Fibroblast of skin of right biceps (primary cell): ENCODE measurements at places on chromosomes 1 and 21.

GRCh38 chr1:51265618-51266017, 29.5 kb downstream of the RNF11 start:
- DNase-seq, result no peak

GRCh38 chr1:6805004-6805416, 19.8 kb downstream of the CAMTA1 start:
- DNase-seq, result no peak

- DNase-seq, result peak; percentile 97
These were observed 147.8 kb downstream of the TOMM20 start for GRCh38 chr1:234980645-234981396.

GRCh38 chr1:204683284-204684205, 2.0 kb downstream of the LRRN2 start:
- DNase-seq, result no peak

GRCh38 chr21:28336314-28336713, 656.4 kb downstream of the LTN1 start:
- DNase-seq, result peak; percentile 92

DNA sequence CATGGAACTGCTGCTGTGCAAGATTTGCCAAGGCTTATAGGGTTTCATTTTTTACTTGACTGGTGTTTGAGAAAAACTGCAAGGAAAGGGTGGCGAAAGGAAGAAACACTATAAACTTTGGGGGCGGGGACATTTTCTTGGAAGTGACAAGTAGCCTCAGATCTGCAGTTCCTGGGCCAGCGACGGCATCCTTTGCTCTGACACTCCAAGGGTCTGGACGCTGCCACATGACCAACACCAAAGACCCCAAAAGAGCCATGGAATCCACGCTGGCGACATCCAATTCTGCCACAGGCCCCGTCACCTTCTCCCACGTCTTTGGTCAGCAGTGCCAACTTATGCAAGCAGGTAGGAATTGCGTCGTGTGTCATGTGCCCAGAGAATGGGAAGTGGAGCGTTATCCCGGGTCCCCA, 193.4 kb downstream of the PRDM2 start:
- no peak for DNase-seq

DNA sequence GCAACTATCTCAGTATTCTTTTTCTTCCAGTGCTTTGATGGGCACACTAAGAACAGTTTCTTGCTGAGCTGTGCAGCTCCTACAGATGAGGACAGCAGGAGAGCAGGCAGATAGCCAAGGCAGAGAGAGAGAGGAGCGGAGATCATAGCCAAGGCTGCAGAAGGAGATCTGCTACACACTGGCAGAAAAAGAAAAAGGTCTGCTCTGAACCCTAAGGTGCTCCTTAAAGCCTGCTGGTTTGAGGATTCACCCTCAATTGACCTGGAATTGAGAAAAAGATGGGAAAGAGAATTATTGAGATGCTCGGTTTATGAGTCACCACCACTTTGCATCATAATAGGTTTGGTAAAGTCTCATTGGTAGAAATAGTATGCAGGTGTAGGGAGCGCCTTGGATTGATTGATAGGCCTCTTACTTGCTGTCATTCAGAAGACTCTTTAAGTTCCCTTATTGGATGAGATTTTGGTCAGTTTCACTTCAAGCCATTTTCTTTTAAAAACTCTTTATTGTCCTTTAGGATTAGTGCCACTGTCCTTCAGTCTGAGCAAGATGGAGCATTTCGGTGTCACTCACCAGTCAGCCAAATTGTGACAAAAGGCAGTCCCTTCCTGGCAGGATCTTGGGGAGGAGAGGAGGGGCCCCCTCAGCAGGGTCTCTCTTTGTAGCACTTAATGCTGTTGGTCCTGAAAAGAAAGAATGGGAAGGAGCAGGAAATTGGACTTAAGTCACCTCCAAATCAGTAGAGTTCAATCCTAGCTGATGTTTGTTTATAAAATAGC, 685.0 kb downstream of the ADGRL2 start:
- DNase-seq, result peak; percentile 35

GRCh38 chr1:204703268-204703664, 17.7 kb upstream of the LRRN2 start:
- no peak for DNase-seq

GRCh38 chr1:40311692-40312091, 5.4 kb downstream of the COL9A2 start:
- DNase-seq, result no peak

DNA sequence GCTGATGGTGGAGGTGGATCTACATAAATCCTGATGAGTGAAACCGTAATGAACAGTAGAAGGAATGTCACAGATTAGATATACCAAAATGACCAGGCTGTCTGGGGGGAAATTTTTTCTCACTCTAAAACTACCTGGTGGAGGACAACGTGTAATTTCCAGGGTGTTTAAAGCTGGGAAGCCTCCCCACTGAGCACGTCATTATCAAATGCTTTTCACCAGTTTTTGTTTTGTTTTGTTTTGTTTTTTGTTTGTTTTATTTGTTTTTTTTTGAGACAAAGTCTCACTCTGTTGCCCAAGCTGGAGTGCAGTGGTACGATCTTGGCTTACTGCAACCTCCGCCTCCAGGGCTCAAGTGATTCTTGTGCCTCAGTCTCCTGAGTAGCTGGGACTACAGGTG, 11.6 kb downstream of the AGPAT3 start:
- no peak for DNase-seq

GRCh38 chr1:218503102-218503501, 158.0 kb downstream of the TGFB2 start:
- no peak for DNase-seq

- DNase-seq, result no peak
These were observed 107.4 kb upstream of the SERBP1 start for GRCh38 chr1:67537667-67538018.

- peak; percentile 86 for DNase-seq
These were observed 135.5 kb downstream of the SETD4 start for GRCh38 chr21:35924714-35925301.

DNA sequence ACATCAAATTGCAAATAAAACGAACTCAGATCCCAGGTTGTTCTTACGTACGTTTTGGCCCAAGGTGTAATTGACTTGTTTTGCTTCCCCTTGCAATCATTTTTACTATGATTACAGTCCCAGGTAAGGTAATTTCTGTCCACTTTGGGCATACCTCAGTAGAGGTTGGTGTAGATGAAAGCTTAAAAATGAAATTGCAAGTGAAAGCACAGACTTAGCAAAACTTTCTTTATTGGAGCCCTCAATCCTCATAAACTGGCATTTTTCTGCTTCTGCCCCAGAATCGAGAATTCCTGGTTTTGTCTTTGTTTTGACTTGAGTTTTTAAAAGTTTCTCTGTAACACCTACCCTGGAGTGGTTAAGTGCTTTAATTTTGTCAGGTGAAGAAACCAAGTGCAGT, 9.4 kb downstream of the MRPS6 start:
- no peak for DNase-seq

DNA sequence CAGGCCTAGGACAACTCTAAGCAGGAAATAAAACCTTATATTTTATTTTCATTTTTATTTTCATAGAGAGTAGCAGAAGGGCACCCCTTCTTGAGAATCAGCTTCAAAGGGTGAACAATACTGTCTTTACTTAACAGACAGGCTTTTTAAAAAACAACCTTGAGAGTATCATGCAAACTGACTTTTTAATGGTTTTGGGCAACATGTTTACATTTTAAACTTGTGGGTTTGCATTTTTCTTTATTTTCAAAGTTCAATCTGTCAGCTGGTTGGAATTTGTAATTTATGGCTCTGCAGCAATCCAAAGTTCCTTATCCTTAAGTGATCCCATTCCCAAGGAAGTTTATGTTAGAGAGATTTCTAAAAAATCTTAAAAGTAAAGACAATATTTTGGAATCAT, 392.3 kb upstream of the ADAMTS5 start:
- DNase-seq, result peak; percentile 76

GRCh38 chr1:33045814-33046213, 9.1 kb upstream of the AK2 start:
- no peak for DNase-seq

GRCh38 chr1:172679000-172679772, 20.3 kb downstream of the FASLG start:
- DNase-seq, result no peak

GRCh38 chr1:201816309-201816854, 12.6 kb upstream of the IPO9 start:
- no peak for DNase-seq

- DNase-seq, result no peak
These were observed 399.3 kb downstream of the AJAP1 start for GRCh38 chr1:5053744-5054143.

- no peak for DNase-seq
These were observed 10.9 kb downstream of the TIMM17A start for GRCh38 chr1:201966171-201966570.

- peak; percentile 97 for DNase-seq
These were observed 26.9 kb downstream of the SORT1 start for GRCh38 chr1:109370712-109371340.

- peak; percentile 42 for DNase-seq
These were observed 176.3 kb upstream of the ZNHIT6 start for GRCh38 chr1:85884372-85885035.

DNA sequence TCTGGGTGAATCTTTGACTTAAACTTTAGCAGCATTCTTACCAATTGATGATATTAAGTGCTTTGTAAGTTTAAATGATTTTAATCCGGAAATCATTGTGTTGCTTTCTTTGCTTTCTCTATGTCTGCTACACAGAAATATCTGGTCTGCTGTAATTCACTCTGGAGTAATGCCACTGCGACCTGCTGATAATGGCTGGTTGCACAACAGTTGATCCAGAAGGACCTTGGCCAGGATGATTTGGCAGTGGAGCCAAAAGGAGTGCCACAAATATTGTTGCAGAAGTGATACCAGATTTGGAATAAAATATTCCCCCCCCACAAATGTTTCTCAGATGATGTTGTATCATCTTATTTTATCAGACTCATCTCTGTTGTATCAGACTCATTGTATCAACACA, 2063.9 kb downstream of the MRPL39 start:
- no peak for DNase-seq

DNA sequence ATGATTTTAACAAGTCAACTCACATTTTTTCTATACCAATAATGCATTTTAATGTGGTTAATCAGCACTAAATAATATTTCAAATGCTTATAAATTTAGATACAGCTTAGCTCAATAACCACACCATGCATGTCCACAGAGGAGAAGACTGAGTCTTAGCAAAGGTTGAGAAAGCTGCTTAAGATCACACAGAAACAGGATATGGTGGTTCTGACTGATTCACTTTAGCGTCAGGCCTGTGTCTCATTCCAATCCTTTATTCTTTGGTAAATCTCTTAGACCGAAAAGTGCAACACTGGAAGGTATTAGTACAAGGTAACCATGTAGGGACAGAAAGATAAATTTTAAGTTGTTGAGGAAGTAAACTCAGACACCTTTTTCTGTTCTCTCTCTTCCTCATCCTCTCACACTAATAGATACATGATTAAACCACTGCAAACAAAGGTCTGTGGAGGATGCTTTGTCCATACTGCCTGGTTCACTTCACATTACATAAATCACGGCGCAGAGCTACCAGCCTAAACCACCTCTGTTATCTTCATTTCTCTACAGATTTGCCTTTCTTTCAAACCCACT, 139.0 kb downstream of the DPYD start:
- peak; percentile 28 for DNase-seq

DNA sequence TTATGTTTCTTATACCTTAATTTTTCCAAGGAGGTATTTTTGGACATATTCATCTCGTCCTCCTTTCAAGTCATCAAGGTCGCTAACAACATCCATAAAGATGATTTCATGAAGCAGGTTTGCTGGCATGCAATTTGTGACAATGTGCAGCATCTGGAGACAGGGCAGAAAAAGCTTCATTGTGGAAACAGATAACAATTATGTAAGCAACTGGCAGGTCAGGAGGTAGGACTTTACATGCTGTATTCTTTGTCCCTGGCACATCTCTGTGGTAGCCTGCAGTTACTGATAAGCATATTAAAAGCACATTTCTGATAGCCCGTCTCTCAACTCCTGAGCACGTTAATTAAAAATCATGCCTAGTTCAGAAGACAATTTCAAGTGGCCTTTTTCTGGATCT, 156.8 kb downstream of the LEPR start:
- no peak for DNase-seq

- no peak for DNase-seq
These were observed 156.2 kb downstream of the ZBTB18 start for GRCh38 chr1:244207042-244207934.

- peak; percentile 64 for DNase-seq
These were observed 90.9 kb upstream of the DIRAS3 start for GRCh38 chr1:68141071-68142021.

- DNase-seq, result no peak
These were observed 34.7 kb downstream of the MEF2D start for GRCh38 chr1:156465747-156466365.

- DNase-seq, result peak; percentile 91
These were observed 147.7 kb upstream of the ARHGEF16 start for GRCh38 chr1:3306583-3307291.

DNA sequence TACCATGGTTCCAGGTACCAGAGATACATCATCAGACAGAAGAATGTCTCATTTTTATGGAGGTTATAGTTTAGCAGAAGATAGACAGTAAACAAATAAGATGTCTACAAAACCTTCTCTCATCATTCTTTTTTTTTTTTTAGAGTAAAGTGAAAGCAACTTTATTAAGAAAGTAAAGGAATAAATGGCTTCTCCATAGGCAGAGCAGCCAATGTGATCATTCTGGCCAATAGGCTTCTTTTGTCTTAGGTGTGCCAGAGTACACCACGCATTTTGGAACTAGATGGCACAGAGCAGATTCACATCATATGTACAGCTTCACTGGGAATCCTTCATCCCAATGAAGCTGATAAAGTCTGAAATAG, 428.2 kb downstream of the SMYD3 start:
- no peak for DNase-seq

DNA sequence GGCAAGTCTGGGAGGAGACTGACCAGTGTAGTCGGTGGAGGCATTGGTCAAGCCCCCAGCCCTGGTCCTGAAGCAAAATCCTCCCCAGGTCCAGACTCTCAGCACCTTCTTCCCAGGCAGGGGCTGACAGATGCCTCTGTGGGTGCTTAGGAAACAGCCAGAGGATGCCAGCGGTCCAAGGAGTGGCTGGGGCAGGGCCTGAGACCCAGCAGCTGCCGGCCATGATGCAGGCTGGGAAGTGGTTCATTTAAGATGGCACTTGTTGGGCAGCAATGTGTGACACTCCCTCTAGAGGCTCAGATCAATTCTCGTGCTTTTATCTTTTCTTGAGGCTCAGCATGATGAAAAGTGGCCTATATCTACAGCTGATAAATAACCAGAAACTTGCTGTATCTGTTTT, 165.0 kb upstream of the VAMP3 start:
- DNase-seq, result no peak

GRCh38 chr21:37757606-37758376, 158.5 kb downstream of the KCNJ6 start:
- DNase-seq, result no peak
